ENCODE measurements at places on chromosomes 1 and 21.
A peak's percentile ranks its signal among the peaks of the same experiment; 100 is the strongest.

- DNase-seq: no peak
These were observed 3.6 kb upstream of the NUP210L start for GRCh38 chr1:154158307-154159125.

- no peak for DNase-seq
These were observed 1.7 kb downstream of the KRTAP10-3 start for GRCh38 chr21:44556879-44557278.

DNA sequence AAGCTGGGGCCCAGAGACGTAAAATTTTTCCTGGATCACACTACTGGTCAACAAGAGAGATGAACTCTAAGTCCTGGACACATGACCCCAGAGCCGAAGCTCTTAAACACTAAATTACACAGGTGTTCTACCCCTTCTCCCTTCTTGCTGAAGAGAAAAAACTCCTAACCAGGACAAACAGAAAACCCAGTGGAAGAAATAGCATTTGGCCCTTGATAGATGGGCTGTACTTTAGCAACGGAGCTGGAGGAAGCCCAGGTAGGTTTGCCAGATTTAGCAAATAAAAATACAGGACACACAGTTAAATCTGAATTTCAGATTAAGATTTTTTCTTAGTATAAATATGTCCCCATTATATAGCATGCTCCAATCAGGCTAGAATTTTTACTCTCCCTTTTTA, 72.7 kb downstream of the DIRAS3 start:
- no peak for DNase-seq

- no peak for DNase-seq
These were observed 565 bp upstream of the GRIK1 start for GRCh38 chr21:29940361-29940760.

DNA sequence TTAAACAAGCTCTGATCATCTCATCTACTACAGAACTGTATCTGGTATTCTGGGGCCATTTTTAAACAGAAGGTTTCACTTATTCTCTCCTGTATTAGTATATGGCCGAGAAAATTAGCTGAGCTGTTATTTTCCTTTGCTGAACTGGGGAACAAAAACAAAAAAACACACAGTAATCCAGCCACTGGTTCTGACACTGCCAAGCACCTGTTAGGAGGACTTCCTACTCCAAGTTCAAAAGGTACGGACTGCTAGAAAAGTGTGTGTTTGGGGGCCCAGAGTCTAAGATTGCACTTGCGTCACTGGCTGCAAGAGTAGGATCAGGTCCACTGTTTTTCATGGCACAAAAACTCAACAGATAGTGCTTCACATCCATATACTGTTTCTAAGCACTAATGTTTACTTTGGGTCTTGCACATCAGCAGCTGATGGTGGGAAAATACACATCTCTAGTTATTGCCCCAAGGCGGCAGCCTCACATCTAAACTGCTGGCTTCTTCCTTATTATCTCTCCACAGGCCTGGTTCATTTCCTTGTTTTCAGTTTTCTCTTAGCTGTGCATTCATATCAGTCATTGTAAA, 226.1 kb downstream of the FGGY start:
- DNase-seq: no peak

- no peak for DNase-seq
These were observed 8.6 kb downstream of the NECTIN4 start for GRCh38 chr1:161080441-161081405.

DNA sequence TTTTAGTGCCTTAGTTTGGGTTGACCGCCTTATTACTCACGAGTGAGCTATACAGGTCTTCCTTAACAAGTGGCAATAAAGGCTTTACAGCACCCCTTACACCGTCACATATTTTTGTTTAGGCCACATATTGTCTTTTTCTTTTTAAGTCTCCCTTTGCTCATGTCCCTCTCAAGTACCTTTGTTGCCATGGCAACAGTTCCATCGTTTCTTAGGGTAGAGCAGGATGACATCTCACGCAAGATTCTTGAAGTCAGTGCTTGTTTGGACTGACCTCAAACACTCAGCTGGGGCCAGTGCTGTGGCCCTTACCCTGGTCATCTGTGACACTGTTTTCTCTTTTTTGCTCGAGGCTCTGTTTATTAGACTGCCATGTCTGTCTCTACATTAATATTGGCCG, 69.8 kb downstream of the PBX1 start:
- no peak for DNase-seq

GRCh38 chr1:25872713-25873112, 2.8 kb downstream of the PAQR7 start:
- DNase-seq: no peak

GRCh38 chr1:224502459-224503160, 68.0 kb upstream of the WDR26 start:
- DNase-seq: no peak

GRCh38 chr1:225228871-225229303, 199.0 kb downstream of the LBR start:
- no peak for DNase-seq

DNA sequence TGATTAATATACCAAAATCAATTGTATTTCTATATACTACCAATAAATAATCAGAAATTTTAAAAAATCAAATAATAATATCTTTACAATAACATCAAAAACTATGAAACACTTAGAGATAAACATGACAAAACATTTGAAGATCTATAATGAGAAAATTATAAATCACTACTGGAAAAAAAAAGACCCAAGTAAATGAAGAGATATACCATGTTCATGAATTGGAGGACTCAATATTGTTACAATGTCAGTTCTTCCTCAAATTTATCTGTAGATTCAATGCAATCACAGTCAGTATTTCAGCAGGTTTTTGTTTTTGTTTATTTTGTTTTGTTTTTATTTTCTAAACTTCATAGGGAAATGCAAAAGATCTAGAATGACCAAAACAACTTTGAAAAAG, 4.2 kb upstream of the ITPKB start:
- DNase-seq: no peak

GRCh38 chr1:67304023-67304422, 3.6 kb upstream of the IL12RB2 start:
- DNase-seq: no peak

DNA sequence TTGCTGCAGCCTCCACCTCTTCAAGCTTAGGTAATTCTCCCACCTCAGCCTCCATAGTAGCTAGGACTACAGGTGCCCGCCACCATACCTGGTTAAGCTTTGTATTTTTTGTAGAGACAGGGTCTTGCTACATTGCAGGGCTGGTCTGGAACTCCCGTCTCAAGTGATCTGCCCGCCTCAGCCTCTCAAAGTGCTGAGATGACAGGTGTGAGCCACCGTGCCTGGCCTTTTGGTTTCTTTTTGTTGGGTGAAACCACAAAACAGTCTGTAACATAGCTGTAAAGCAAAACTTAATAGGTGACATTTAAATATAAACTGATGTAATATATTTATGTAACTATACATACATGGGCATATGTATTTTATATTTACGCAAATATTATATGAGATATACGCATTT, 3.1 kb upstream of the DNAJC11 start:
- no peak for DNase-seq

DNA sequence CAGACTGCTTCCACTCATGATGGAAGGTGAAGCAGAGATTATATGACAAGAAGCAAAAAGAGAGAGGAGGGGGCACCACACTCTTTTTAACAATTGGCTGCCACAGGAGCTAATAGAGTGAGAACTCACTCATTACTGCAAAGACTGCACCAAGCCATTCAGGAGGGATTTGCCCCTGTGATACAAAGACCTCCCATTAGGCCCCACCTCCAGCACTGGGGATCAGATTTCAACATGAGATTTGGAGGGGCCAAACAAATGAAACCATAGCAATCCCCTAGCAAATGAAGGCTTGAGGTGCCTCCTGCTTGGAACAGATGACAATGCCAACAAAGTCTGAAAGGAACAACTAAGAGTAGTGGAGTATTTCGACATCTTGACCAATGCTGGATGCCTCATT, 122.5 kb upstream of the COA6 start:
- no peak for DNase-seq

- DNase-seq: no peak
These were observed 874.1 kb upstream of the B3GALT2 start for GRCh38 chr1:194060481-194060880.

- no peak for DNase-seq
These were observed 11.7 kb downstream of the AVPR1B start for GRCh38 chr1:206105464-206105995.

GRCh38 chr1:110069404-110070281, 829 bp downstream of the ALX3 start:
- DNase-seq: no peak

- no peak for DNase-seq
These were observed 1.2 kb downstream of the JMJD4 start for GRCh38 chr1:227733751-227734545.

- DNase-seq: no peak
These were observed 609.6 kb downstream of the PTPRU start for GRCh38 chr1:29845910-29846309.

GRCh38 chr1:8878448-8878697, at the start of gene ENO1:
TSS of gene ENO1 (minus strand) at chr1:8878686. CDS start at chr1:8874908, 3,778 bp downstream.
- no peak for DNase-seq

DNA sequence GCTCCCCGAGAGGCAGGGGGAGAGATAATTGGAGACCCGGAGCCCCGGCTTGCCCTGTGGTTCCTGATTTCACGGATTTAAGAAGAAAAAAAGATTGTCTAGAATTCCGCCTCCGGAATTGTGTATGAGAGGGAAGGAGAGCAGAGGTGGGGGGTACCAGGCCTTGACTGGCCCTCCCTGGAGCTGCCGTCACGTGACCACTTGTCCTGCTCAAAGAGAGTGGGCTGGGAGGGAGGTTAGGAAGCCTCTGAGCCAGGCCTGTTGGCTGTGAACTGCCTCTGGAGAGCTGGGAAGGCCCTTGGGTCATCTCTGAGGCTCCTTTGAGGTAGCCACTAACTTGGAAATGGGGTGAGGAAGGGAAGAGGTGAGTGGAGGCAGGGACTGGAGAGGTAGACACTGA, 106.5 kb downstream of the GRIK3 start:
- DNase-seq: no peak

GRCh38 chr1:15308135-15308534, 61.1 kb downstream of the FHAD1 start:
- no peak for DNase-seq

DNA sequence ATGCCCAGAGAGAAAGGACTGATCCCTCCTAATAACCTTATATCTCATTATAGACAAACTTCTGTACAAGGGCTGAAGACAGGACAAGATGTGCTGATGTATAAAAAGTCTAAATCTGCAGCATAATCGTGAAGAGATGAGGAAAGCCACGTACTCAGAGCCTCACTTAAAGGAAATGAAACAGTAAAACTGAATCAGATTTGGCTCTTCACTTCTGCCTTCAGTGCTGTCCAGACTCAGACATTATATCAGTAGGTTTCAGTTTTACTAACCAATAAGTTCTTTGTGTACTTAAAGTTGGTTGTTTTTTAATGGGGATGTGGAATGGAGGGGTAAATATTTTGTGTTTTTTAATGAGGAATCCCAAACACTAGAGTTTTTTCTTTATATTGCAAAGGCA, 45.3 kb upstream of the RGS1 start:
- no peak for DNase-seq

GRCh38 chr1:2174348-2175054, 20.1 kb downstream of the FAAP20 start:
- peak; percentile 78 for DNase-seq

DNA sequence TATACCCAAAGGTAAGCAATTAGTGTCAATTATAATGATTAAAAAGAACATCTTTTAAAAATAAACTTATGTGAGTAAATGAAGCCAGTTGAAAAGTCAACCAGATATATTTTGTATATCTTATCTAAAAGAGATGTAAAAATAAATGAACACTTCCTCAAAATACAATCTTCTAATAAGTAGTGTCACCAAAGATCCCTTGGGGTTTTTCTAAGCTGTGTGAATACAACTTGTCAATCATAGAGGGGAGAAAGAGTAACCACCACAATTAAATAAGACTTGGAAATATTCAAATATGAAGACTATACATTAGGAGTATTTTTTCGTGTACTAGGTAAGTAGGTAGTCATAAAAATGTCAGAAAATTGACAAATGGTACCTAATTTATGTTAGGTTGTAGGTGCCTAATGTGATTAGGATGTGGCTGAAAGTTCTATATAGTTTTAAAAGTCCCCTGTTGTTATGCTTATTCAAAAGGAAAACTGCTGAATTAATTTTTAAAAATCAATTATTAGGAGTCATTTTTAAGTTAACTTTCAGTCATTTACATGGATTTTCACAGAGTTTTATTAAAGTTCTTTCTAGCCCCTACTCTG, 72.6 kb downstream of the RASAL2 start:
- DNase-seq: no peak

DNA sequence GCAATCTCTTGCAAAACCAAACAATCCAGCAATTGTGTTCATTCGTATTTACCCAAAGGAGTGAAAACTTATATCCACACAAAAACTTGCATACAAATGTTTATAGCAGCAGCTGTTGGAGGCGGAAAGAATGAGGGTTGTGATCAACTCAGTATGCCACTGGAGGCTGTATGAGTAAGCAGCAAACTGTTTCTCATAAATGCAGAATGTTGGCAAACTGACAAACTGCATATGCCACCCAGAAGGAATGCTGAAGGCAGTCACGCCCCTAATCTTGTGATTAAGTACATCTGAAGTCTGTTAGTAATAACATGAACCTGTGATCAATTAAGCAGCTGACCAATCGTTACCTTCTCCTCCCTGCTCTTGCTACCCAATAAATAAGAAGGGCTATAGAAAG, 60.5 kb upstream of the CR2 start:
- DNase-seq: no peak

- DNase-seq: no peak
These were observed 7.2 kb downstream of the FAAH start for GRCh38 chr1:46401154-46401913.

DNA sequence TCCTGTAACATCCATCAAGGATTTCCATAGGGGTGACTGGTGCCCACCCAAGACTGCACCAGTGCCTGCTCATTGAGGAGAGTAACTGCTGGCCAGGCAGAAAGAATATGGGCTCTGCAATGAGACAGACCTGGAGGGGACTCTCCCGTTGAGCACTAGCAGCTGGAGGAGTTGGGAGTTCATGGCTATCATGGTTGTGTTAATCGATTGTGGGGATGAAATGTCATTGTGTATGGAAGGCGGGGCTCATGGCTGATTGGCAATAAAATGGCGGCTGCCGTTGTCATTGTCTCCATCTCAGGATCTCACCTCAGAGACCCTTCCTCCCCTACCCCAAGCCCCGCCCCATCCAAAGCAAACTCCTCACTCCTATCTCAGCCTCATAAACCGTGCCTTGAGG, 3.9 kb downstream of the TMEM125 start:
- DNase-seq: no peak
